ENCODE measurements at places on chromosomes 4 and X.
A peak's percentile ranks its signal among the peaks of the same experiment; 100 is the strongest.

DNA sequence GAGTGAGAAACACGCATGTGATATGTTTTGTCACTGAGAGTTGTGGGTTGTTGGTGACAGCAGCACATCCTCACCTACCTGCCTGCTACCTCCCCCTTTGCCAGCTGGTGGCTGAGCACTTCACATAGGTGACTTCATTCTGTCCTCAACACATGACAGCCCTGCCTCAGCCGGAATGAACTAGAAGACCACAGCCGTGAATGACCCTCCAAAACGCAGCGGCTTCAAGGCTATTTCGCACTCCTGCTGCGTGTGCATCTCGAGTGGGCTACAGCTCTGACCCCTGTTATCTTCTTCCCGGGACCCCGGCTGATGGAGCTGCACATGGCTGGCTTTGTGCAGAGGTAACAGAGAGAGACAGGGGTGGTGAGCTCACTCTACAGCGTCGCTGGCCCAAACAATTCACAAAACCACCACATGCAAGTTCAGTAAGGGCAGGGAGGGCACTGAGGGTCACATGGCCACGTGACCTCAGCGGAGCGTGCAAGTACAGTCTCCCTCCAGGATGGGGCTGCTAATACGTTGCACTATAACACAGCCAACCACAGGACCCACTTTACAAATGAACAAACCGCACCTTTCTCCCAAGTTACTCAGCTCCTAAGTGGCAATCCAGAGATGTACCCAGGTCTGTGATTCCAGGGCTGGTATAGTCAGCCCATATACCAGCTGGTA lies 6.3 kb upstream of the PPP2R2C start:
- no peak overlapping the region for H3K4me3 ChIP-seq
- H3K4me1 ChIP-seq: no peaks in the 10 kb centered on the region
- no peaks in the 10 kb centered on the region for H3K27me3 ChIP-seq
- H3K36me3 ChIP-seq: no peaks in the 10 kb centered on the region
- no peak for DNase-seq

DNA sequence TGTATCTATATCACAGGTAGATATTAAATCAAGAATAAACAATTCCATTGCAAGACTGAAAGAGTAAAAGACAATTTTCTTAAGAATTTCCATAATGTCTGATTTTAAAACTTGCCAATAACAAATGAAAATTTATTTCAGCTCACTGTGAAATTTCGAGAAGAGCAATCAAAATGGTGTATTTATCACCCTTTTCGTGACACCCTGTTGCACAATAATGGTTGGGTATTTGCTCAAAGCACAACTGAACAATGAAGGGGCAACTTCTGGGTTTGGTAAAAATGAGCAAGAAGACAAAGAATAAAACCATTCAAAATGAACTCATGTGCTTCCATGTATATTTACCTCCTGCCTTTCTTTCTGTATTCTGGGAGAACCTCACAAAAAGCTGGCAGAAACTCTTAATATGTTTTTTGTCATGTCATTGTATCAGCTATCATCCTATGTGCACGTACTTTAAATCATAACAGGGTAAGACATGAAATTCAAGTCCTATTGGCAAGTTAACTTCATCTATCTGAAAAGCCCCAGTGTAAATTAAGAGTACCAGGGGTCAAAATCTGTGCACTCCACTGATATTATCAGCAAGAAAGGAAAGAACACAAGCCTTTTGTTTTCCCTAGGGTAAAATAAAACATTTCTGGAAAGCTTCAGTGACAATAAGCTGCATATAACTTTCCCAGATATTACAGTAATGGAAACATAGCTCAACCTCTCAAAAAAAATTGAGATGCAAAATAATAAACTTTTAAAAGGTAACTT lies 126.9 kb upstream of the CBR4 start:
- H3K27ac ChIP-seq: no peak overlapping the region
- DNase-seq: no peak
- H3K4me1 ChIP-seq: no peaks in the 10 kb centered on the region
- no peak overlapping the region for H3K4me3 ChIP-seq
- H3K27me3 ChIP-seq: no peaks in the 10 kb centered on the region

DNA sequence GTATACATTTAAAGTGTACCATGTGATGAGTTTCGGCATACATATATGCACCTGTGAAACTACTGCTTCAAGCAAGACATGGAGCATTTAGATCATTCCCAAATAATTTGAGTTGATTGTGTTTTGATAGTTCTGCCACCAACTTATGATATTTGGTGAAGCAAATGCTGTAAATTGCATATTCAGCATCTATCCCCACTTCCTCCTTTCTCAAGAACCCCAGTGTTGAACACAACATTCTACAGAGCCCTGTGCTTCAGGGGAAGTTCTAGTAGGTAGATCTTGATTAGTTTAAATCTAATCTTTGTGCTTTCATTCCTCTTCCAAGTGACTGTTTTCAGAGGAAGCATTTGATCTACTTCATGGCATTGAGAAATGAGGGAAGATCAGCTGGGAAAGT lies 5.4 kb upstream of the SHROOM3 start:
- no peaks in the 10 kb centered on the region for H3K36me3 ChIP-seq
- no peaks in the 10 kb centered on the region for H3K27me3 ChIP-seq
- H3K27ac ChIP-seq: no peak overlapping the region
- no peak overlapping the region for H3K4me3 ChIP-seq

GRCh38 chr4:113025416-113025815 lies 24.0 kb upstream of the ANK2 start:
- no peak for DNase-seq
- no peaks in the 10 kb centered on the region for H3K27me3 ChIP-seq
- H3K4me1 ChIP-seq: no peaks in the 10 kb centered on the region
- H3K36me3 ChIP-seq: no peaks in the 10 kb centered on the region
- H3K4me3 ChIP-seq: no peak overlapping the region
- H3K27ac ChIP-seq: no peak overlapping the region

DNA sequence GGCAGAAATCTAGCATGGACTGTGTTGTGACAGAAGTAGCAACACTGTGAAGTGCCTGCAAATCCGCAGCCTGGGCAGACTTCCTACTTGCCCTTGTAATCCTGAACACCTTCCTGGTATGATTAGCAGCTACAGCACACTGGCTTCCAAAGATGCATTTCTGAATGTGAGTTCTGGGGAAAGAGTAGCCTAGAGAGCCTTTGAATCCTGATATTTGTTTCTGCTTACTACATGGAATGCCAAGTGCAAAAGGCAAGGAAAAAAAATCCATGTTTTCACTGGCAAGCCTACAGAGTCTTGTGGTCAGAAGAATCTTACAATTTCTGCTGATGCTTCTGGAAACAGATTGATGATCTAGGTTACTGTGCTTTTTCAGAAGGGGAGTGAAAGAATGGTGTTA lies 223.7 kb downstream of the COL25A1 start:
- H3K27ac ChIP-seq: no peak overlapping the region
- no peak for DNase-seq
- no peak overlapping the region for H3K4me3 ChIP-seq
- H3K4me1 ChIP-seq: peaks cover 8% of the 10 kb centered on the region
- H3K36me3 ChIP-seq: no peaks in the 10 kb centered on the region

DNA sequence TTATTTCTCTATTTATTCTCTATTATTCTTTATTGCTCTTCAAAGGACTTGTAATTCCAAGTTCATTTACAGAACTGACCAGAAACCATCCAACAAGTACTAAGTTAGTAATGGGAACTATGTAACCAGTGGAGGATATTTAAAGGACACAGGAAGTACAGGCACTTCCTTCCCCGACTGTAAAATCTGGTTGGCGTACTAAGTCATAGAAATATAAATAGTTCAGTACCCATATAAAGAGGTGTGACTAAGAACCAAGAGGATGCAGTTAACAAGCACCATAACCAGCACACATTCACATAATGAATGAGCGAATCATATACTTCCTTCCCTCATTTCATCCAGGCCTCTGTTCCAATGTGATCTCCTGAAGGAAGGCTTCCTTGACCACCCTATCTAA lies 3.6 kb upstream of the EIF4E start:
- H3K4me3 ChIP-seq: no peak overlapping the region
- H3K27ac ChIP-seq: peak overlapping the region; percentile 13
- no peaks in the 10 kb centered on the region for H3K27me3 ChIP-seq
- H3K36me3 ChIP-seq: no peaks in the 10 kb centered on the region

DNA sequence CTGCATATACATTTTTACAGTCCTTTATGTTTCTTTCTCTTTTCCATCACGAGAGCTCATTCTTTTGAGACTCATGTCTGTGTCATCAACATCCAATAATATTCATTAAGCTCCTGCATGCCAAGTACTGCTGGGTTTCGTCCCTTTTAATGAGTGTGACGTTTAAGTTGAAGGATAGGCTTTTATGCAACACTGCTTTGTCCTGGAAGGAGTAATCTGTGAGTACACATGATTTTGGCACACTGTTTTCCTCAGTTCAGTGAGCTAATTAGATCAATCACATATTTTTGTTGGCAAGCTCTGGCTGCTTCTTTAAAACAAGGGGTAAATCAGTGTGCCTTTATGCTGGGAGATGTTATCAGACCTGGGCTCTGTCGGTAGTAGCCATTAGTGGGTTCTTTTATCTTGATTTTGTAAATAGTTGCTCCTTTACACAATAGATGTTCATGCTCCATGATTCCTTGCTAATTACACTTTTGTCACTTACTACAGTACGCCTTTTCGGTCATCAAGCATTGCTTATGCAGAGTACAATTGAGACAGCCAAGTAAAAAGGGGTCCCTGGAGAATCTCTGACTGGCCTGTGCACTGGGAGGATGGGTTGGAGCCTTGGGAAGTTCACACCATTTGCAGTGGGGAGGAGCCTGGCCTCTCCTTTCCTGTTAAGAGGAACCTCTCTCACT lies 132.6 kb downstream of the FHIP1A start:
- H3K36me3 ChIP-seq: no peaks in the 10 kb centered on the region
- no peak for DNase-seq
- H3K27me3 ChIP-seq: no peaks in the 10 kb centered on the region
- H3K27ac ChIP-seq: peak overlapping the region; percentile 85

- no peak overlapping the region for H3K4me3 ChIP-seq
- no peaks in the 10 kb centered on the region for H3K4me1 ChIP-seq
- H3K27ac ChIP-seq: peak overlapping the region; percentile 78
- no peak for DNase-seq
These were observed 86.2 kb downstream of the NHSL2 start for GRCh38 chrX:71996826-71997225.

GRCh38 chr4:5927747-5928146 lies 34.9 kb upstream of the CRMP1 start:
- H3K4me1 ChIP-seq: no peaks in the 10 kb centered on the region
- no peaks in the 10 kb centered on the region for H3K36me3 ChIP-seq
- H3K4me3 ChIP-seq: no peak overlapping the region
- H3K27me3 ChIP-seq: no peaks in the 10 kb centered on the region
- H3K27ac ChIP-seq: no peak overlapping the region

- no peak overlapping the region for H3K4me3 ChIP-seq
- DNase-seq: no peak
- H3K36me3 ChIP-seq: no peaks in the 10 kb centered on the region
- H3K27me3 ChIP-seq: no peaks in the 10 kb centered on the region
- H3K4me1 ChIP-seq: no peaks in the 10 kb centered on the region
- no peak overlapping the region for H3K27ac ChIP-seq
These were observed 87.4 kb downstream of the RNF150 start for GRCh38 chr4:141045848-141046247.

DNA sequence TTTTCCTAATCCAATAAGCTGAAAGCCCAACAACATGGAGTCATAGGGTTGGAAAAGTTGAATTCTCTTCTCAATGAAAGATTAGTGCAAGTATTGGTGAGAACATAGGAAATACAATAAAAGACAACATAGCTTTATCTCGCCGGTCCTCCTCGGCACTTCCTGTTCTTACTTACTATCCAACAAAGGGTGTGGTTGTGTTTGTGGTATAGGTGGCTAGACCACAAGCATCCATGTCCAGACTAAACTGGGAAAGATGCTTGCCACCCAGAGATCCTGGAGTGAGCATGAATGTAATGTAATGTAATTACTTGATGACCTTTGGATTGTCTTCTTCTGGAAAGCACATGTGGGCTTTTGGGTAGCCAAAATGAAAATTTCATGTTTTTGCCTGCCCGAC lies 223.8 kb downstream of the CPE start:
- H3K4me3 ChIP-seq: no peak overlapping the region
- H3K27me3 ChIP-seq: no peaks in the 10 kb centered on the region
- no peak overlapping the region for H3K27ac ChIP-seq
- no peaks in the 10 kb centered on the region for H3K4me1 ChIP-seq
- DNase-seq: no peak

- H3K4me3 ChIP-seq: no peak overlapping the region
- no peak for DNase-seq
- H3K27me3 ChIP-seq: no peaks in the 10 kb centered on the region
- H3K4me1 ChIP-seq: peaks cover 61% of the 10 kb centered on the region
These were observed 7.7 kb upstream of the GABRE start for GRCh38 chrX:151982222-151982621.

- no peak overlapping the region for H3K4me3 ChIP-seq
- DNase-seq: no peak
- H3K27me3 ChIP-seq: no peaks in the 10 kb centered on the region
- H3K36me3 ChIP-seq: no peaks in the 10 kb centered on the region
- no peaks in the 10 kb centered on the region for H3K4me1 ChIP-seq
These were observed 91.8 kb downstream of the STOX2 start for GRCh38 chr4:183996868-183997267.

DNA sequence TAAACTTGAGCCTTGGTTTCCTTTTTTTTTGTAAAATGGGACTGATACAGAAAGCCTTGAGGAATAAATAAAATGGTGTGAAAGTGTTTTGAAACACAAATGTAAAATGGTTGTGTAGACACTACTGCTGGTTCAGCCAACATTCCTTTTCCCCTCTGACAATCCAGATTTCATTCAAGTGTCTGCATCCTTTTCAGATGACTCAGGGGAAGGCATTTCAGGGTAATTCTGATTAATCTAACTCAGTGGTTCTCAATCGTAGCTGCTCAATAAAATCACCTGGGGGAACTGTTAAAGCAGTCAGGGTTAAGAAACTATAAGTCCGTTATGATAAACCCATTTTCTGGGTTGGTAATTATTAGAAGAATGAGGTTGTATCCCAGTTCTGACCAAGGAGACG lies 4.6 kb downstream of the ARHGAP10 start:
- DNase-seq: no peak
- H3K27me3 ChIP-seq: no peaks in the 10 kb centered on the region
- H3K36me3 ChIP-seq: no peaks in the 10 kb centered on the region

GRCh38 chrX:19373351-19373891 lies 29.7 kb downstream of the PDHA1 start:
- peak overlapping the region; percentile 34 for H3K4me3 ChIP-seq
- DNase-seq: no peak
- no peaks in the 10 kb centered on the region for H3K4me1 ChIP-seq
- no peaks in the 10 kb centered on the region for H3K27me3 ChIP-seq
- H3K36me3 ChIP-seq: no peaks in the 10 kb centered on the region
- no peak overlapping the region for H3K27ac ChIP-seq

DNA sequence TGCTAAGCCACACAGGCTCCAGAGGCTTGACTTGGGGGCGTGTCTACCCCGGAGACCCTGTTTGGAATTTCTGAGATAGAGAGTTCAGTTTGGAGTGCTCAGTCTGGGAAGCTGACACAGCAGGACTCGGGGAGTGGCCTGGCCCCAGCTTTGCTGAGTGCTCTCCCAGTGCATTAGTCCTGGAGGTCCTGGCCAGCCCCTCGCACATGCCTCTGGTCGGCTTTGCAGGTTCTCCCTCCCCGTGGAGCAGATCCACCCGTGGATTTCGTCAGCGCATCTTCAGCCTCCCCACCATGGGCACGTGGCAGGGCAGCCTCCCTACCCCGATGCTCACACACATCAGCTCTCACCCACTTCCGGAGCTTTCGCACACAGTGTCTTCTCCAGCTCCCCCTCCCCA lies 65.2 kb downstream of the PSAPL1 start:
- H3K36me3 ChIP-seq: no peaks in the 10 kb centered on the region
- H3K27me3 ChIP-seq: no peaks in the 10 kb centered on the region
- DNase-seq: no peak
- no peak overlapping the region for H3K27ac ChIP-seq
- H3K4me1 ChIP-seq: peaks cover 16% of the 10 kb centered on the region
- no peak overlapping the region for H3K4me3 ChIP-seq

All from esophagus squamous epithelium (tissue), 5 donors.